ENCODE measurements at places on chromosomes 1 and 21.

GRCh38 chr1:115282807-115283208, 55.2 kb downstream of the NGF start:
- DNase-seq: no peak

GRCh38 chr1:49052102-49052501, 275.4 kb upstream of the BEND5 start:
- no peak for DNase-seq

DNA sequence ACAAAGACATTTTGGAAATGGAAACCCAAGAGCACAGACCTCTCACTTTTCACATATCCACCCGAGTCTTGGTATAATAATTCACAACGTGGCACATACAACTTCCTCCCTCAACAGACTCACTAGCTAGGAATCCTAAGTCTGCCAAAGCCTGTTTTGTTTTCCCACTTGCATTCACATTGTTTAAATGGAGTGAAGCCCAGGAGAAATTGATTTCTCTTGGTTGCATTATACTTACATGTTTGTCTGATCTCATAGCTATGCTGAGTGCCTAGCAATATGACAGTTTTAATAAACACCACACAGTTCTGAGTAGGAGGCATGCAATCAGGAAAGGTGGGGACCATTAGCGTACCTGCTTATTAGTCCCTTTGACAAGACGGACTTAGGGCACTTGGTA, 348.6 kb upstream of the ADGRL4 start:
- no peak for DNase-seq

GRCh38 chr1:47036764-47037163, 13.3 kb downstream of the CYP4X1 start:
- no peak for DNase-seq

DNA sequence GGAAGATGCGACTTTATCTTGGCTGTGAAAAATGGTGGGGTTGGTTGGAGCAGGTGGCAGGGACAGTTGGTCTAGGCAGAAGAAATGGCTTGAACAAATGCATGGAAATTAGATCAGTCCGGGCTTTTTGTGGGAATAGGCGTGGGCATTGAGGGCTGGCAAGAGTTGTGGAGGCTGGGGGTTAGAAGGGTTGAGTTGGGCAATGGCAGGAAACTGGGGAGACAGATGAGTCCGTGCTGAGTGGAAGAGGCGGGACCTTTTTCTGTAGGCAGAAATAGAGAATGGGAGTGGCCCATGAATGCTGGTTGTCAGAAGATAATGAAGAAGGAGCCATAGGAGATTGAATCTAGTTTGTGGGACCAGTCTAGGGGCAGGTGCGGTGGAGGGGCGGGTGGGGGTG, 6.9 kb downstream of the PDPN start:
- DNase-seq: no peak

DNA sequence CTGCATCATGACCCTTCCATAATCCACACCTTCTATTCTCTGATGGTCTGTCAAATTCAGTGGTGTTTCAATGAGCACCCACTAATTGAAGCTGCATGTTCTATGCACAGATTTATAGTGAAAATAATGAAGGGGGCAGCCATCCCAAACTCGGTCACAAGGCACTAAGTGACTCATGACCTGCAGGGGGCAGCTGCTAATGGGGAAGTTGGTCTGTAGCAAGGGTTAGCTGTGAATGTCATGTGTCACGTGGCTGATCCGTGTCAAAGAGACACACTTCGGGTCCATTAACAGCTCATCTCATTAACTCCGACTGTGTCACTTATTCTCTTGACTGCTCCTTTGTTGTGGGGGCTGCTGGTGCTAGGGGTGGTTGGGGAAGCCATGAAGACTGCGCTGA, 306.6 kb downstream of the PCP4 start:
- no peak for DNase-seq

Measured in spleen (tissue), 13 donors.